ENCODE measurements at places on chromosomes 11 and 22.

DNA sequence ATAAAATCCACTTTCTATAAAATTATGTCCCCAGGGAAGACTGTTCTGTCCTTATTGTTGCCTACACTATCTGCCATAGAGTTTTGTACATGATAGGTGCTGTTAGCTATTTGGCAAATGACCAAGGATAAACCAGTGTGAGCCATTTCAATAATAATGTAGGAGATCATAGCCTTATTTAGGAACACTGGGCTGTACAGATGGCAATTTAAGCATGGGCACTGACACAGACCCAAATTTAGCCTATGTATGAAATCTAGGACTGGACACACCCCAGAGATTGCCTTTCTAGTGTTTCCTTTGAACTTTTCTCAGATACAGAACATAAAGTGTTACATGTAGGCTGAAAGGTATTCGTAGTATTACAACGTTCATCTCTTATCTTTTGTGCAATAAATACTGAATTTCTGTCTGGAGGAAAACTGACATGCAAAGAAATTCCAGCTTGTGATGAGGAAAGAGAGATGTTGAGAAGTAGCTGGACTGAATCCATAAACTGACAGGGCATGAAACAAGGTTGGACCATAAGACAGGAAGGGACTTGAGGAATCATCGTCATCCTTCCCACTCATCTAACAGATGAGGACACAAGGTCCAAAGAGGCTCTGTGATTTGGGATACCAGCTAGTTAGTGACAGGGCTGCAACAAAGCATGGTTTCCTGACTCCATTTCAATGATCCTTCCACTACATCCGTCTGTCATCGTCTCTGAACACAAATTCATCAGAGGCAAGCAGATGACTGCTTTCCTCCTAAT lies 60.3 kb downstream of the TMPRSS5 start:
- DNase-seq = no peak

GRCh38 chr22:48959496-48959895 lies 868.2 kb downstream of the BRD1 start:
- DNase-seq = no peak

DNA sequence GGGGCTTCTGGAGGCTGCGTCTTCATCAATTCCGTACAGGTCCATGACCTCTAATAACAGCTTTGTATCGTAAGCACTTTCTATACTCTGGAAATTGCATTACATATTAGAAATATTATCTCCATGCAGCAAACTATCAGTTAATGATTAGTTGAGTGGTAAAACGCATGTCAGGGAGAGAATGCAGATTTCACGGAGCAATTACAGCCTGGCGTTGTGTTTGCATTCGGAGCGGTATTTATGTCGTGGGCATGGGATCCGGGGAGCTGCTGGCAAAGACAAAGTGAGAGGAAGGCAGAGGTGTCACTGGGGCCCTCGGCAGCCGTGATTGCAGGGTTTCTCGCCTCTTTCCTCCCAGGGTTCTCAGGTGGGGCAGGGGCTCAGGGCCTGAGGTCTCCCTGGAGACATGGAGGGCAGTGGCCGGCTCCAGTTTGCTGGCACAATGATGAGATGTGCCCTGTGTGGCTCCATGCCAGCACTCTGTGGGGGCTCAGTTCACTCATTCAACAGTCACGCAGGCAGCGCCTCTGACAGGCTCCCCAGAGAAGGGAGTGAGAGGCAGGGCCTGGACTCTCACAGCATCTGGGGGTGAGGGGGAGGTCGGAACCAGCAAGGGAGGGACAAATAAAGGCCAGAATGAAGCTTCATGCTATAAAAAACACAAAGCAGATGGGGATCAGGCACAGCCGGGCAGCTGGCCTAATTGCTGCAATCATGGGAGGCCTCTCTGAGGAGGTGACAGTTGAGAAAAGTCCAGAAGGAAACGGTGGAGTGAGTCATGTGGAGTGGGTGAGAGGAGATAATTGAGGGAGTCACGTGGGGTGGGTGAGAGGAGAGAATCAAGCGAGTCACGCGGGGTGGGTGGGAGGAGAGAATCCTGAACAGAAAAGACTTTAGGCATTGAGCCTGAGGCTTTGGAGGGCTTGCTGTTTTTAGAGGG lies 1002.7 kb downstream of the BRD1 start:
- DNase-seq = no peak

DNA sequence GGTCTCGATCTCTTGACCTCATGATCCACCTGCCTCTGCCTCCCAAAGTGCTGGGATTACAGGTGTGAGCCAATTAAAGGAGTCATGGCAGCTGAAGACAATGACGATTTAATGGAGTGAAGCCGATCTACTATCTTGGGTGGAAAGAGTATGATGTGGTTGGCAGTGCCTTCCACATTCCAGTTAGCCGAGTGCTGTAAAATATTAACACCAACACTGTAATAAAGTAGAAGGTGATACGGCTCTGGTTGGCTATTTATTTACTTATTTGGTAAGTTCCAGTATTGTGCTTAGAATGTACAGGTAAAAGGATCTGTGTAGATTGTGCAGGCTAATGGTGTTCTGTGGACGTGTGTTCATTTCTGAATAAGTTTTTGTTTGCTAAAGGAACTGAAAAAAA lies 149.6 kb upstream of the MTMR2 start:
- no peak for DNase-seq

GRCh38 chr22:44465563-44465962 lies 32.5 kb downstream of the RTL6 start:
- DNase-seq = no peak

- no peak for DNase-seq
These were observed 890 bp upstream of the ARFGAP3 start for GRCh38 chr22:42857845-42858481.

DNA sequence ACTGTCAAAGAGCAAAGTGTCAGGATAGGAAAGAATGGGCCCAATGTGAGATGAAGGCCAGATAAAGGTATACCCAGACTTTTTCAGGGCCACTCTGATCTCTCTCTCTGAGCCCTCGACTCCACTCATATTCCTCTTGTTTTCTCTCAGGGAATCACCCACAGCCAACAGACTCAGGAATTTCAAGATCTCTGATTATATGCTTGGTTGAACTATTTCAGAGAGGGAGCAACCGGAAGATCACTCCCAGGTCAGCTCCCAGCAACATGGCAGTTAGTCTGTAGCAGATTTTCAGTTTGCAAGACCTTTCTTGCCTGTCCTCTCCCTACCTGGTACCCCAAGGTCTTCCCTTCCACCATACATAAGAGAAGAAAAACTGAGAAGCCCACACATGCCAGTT lies 102.5 kb downstream of the C11orf58 start:
- DNase-seq = no peak

- DNase-seq = no peak
These were observed 57.0 kb upstream of the RTL6 start for GRCh38 chr22:44555046-44555445.

GRCh38 chr11:6927030-6927617 lies 898 bp downstream of the ZNF215 start:
- DNase-seq = no peak

GRCh38 chr11:86938900-86939880 lies 16.0 kb downstream of the FZD4 start:
- peak; percentile 2 for DNase-seq

DNA sequence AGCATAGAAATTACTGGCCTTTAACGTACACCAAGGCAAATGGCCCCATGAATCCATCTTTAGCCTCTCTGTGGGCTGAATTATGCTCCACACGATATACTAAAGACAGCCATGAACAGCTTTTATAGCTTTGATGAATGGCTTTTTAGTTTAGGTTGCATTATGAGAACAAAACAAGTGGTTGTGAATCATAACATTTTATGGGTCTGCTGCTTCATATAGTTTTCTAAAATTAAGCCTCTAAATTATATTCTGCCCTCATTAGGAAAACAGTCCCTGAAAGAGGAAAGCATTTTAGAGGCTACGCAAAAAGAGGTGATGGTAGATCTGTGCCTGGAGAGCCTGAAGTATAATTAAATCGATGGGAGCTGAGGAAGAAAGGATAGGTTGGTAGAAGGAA lies 221.3 kb downstream of the CADM1 start:
- no peak for DNase-seq

DNA sequence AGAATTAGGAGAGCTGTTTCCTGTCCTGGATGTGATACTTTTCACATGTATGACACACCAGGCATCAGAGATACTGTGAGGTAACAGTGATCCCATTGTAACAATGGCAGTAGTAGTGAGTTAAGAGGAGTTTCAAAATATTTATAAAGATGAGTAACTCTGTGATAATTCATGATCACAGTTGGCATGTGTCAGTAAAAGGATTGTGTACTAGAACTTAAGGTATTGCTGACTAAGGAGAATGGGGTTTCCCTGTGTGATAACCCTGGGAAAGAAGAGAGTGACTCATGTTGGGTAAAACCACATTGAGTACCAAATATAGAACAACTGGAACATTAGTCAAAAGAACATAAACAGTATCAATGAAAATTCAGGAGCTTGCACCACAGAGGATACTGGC lies 22.9 kb upstream of the SLC5A1 start:
- no peak for DNase-seq

DNA sequence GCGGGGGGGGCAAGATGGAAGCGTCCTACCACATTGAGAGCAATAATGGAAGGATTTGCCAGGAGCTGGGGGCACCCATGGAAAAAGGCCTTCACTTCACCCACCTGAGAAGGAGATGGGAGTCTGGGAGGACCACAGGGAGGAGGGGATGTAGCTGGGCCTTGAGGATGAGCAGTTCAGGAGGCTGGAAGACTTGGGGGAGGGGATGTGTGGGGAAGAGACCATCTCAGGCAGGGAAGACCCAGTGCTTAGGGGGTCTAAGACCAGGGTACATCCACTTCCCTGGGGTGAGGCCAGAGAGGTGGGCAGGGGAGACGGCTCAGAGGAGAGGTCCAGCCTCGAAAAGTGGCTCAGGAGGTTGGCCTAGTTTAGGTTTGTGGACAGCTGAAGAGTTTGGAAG lies 71.3 kb upstream of the TCF20 start:
- no peak for DNase-seq

GRCh38 chr22:43293655-43294392 lies 49.3 kb downstream of the SCUBE1 start:
- no peak for DNase-seq

GRCh38 chr22:19480789-19481188 lies 1.1 kb downstream of the CDC45 start:
- DNase-seq = no peak

DNA sequence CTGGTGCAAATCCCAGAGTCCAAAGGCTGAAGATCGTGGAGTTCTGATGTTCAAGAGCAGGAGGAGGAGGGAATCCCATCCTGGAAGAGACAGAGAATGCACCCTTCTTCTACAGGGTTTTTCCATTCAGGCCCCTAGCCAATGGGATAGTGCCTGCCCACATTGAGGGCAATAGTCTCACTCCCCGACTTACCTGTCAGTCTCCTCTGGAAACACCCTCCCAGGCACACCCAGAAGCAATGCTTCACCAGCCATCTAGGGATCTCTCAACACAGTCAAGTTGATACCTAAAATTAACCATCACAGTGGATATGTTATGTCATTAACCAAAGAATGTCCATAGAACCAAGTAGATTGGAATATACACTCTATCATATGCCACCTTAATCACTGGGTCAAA lies 72.9 kb downstream of the FAM83F start:
- no peak for DNase-seq

DNA sequence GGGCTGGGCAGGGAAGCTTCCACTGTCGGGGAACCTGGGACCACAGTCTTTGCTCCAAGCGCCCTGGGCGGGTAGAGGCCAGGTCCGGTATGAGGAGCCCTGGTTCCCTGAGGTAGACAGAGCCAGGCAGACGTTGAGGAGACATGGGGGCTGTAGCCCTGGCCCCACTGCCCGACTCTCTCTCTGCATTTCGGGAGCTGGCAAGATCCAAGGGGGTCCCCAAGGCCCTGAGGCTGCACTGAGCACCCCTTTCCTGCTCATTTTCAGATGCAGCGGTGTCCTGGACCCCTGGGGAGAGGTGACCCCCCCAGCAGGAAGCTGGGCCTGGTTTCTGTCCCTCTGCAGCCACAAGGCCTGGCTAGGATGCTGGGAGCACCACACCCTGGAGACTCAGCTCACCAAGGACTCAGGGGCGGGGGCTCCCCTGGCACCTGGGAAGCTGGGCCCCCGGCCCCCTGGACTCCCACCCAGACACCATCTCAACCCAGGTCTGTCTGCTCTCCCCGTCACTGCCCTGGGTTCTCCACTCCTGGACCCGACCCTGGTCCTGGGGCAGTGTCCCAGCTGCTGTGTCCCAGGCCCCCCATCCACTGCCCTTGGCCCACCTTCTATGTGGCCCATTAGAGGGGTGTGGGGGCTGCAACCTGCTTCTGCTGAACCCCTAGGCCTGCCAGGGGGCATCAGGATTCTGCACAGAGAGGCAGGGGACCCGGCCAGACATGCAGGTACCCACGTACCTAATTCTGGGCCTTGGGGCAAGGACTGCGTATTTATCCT lies 15.0 kb upstream of the MUC6 start:
- DNase-seq = no peak

Measured in NCI-H1930 (cell line).